ENCODE measurements at places on chromosomes 1 and 21. TPM values are rescaled to one million over a fixed set of nuclear protein-coding genes. Genes with fewer than 3 reads are reported as not detected.

DNA sequence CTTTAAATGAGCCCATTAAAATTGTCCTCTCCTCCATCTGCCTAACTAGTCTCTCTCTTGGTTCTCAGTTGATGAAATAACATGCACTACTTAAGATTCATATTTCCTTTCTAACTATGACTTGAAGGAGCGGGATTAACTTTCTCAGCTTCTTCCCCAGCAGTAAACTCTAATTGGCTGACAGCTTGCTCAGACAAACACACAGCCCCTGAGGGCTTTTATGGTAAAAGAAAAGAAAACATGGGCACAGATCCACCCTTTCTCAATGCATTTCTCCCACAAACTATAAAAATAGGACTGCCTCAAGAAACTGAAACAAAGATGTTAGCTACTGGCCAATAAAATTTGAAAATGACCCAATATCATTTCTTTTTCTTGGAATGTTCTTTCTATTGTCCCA is 703.1 kb downstream of the ADGRL2 start:
- DNase-seq, result no peak

DNA sequence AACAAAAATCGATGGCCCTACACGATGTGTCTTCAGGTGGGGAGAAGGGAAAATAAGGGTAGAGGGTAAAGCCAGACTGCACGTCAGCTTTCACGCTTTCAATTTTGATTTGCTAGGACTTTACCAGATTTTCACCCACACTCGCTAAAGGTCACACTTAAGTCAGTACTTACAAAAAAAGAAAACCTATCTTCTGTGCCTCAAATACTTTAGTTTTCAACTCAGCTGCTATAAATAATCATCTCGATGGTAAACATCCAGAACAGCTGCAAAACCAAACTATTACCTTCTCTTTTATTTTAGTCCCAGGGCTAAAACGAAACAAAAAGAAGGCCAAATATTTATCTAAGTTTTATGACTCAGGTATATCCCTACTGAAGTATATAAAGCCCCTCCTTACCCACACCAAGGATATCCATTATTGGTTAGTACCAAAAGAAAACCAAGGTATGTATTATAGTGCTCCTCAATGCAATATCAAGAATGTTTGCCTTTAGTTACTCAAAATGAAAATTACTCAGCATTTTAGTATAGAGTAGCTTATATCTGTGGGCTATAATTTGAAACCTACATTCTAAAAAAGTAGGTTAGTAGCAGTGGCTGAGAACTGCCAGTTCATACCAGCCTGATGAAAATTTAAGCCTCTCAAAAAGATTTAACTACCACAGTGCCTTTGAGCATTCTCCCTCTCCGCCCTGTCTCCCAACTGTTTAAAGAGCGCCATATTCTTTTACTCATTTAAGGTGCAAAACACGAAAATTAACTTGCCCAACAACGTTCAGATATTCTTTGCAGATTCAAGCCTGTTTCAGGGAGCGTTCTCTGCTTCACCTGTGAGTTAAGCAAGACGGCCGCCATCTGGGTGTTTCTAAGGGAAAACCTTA is 1.5 kb downstream of the CSDE1 start:
- DNase-seq, result no peak

DNA sequence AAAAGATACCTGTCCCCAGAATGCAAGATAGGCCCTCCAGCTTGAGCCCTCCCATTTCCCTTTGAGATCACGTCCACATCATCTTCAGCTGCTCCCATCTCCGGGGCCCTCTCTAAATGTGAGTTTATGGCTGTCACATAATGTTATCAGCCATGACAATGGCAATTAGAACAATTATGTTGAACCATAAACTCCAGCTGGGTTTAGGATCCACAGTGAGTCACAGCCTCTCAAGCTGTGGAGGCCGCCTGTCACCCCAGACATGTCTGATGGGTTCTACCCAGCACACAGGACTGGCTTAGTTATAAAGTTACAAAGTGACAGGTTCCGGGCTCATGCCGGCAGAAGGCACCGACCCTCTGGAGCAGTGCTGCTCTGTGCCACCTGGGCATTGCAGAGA is 597.3 kb downstream of the PTPRU start:
- no peak for DNase-seq

- no peak for DNase-seq
Observed at GRCh38 chr1:235024711-235025421, 103.8 kb downstream of the TOMM20 start.

DNA sequence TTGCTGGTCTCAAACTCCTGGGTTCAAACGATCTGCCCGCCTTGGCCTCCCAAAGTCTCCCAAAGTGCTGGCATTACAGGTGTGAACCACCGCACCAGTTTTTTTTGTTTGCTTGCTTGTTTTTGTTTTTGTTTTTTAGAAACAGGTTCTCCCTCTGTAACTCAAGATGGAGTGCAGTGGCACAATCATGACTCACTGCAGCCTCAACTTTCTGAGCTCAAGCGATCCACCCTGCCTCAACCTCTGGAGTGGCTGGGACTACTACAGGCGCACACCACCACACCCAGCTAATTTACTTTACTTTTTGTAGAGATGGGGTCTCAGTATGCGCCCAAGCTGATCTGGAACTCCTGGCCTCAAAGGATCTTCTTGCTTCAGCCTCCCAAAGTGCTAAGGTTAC is 47.3 kb upstream of the USP1 start:
- DNase-seq, result no peak

DNA sequence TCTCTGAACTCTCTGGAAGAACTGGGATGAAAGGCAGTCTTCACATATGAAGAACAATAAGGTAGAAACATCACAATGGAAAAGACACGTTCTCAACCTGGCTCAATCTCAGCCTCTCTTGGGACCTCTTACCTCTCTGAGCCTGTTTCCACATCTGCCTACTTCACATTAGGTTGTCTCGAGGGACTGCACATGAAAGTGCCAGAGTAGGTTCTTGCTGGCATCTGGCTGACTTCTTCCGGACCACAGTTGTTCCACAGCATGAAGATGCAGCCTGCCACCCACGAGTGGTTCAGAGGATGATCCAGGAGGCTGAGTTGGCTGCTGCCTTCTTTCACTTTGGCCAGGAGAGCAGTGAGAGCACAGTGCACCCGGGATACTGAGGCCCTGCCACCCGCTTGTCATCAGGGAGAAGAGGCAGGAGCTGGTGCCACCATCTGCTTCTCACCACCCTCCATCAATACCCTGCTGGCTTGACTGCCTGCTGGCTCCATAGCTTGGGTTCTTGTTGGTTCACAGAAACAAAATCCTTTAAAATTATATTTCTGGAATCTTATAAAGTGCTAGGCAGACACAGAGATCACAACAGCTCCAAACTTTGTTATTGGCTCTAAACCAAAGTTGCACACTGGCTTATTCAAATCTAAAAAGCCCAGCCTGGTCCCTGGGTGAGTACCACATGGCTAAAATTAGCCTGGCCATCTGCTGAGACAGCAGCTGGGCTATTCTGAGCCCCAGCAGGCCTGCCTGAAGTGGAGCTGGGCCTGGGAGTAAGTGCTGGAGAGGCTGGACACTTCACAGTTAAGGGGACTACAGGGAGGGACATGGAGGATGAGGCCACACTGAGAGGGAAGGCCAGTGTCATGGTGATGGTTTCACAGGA is 46.9 kb upstream of the LIN9 start:
- no peak for DNase-seq

- DNase-seq, result peak; percentile 38
Observed at GRCh38 chr21:27564684-27565301, 597.9 kb upstream of the ADAMTS5 start.

The PLA2G2F gene
- total RNA-seq, result not detected

The ERICH3 gene
- not detected for total RNA-seq

The DIRAS3 gene
- total RNA-seq, result not detected

Data from H9 (cell line).